ENCODE measurements at places on chromosomes 7 and 10. TPM values are rescaled to one million over a fixed set of nuclear protein-coding genes. Genes with fewer than 3 reads are reported as not detected.

Gene CACUL1
- total RNA-seq, result 19.8 TPM

DNA sequence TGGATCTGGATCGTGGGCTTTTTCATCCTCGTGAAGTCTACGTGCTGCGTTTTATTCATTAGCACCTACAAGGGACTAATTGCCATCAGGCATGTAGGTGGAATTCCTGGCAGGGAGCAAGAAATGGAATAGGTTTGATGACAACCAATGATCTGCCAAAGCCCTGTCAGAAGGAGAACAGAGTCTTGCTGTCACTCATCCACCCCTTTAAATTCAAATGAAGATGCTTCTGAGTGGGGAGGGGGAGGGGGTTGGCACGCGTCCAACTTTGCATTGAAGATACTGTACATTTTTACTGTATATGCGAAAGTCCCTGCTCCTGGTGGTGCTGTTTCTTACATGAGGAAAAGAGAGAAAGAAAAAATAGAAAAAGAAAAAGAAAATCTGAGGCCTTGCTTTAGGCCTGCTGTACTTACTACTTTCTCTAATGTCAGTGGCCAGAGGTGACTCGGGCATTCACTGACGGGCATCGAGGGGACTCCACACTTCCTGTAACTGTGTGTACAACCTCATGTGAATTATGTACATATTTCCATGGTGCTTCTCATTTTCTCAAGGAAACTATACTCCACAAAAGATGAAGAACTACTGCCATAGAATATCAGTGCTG lies 569.1 kb downstream of the INHBA start:
- DNase-seq, result no peak

DNA sequence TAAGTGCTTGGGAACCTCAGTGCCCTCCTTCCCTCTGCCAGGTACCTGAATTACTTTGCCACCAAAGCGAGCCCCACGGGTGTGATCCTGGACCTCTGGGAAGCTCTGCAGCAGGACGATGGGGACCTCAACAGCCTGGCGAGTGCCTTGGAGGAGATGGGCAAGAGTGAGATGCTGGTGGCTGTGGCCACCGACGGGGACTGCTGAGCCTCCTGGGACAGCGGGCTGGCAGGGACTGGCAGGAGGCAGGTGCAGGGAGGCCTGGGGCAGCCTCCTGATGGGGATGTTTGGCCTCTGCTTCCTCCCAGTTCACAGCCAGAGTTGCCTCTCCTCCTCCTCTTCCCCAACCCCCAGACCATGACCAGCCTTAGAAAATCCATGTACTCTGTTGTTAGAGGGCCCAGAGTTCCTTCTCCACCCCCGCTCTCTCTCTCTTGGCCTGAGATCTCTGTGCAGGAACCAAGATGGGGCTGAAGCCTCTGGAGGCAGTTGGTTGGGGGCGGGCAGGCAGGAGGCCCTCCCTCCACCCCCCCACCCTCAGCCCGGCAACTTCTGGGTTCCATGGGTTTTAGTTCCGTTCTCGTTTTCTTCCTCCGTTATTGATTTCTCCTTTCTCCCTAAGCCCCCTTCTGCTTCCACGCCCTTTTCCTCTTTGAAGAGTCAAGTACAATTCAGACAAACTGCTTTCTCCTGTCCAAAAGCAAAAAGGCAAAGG lies 19.8 kb upstream of the SLC29A3 start:
- DNase-seq, result no peak

Gene TEX47
- not detected for total RNA-seq
